Bronchial epithelial cell (primary cell): ENCODE measurements at places on chromosomes 12 and 14. TPM values are rescaled to one million over a fixed set of nuclear protein-coding genes. Genes with fewer than 3 reads are reported as not detected.

The SIX4 gene
- total RNA-seq, result 4.7 and 5.8 TPM in 2 replicates

GRCh38 chr14:103016594-103016993 is 40.8 kb downstream of the CDC42BPB start:
- no peak for DNase-seq

DNA sequence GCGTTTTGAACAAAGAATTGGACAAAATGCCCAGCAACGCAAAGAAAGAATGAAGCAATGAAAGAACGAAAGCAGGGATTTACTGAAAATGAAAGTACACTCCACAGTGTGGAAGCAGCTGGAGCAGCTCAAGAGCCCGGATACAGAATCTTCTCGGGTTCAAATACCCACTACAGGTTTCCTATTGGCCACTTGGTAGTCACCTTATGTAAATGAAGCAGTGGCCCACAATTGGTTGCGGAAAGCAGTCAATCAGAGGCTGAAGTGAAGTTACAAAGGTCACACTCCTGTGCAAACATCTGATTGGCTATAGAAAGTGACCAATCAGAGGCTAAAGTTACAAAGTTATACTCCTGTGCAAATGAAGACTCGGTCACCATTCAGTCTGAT is 15.0 kb upstream of the PPP1R13B start:
- no peak for DNase-seq

DNA sequence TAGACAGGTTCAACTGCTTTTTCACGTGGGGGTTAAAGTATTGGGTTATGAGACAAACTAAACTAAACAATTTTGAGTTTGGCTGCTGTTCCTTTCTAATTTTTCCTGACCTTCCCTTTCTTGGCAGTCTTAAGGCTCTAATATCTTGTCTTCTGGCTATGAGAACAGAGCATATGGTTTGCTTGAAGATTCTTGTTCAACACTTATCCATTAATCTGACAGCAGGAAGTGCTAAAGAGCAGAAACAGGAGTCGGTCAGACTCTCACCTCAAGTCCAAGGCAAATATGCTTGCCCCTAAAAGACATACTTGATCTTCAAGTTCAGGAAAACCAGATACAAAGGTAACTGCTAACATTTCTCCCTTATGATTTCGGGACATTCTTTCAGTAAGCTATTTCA is 52.6 kb upstream of the KCNJ8 start:
- no peak for DNase-seq

GRCh38 chr14:91008759-91009409 is 51.6 kb downstream of the RPS6KA5 start:
- DNase-seq, result peak; percentile 48

DNA sequence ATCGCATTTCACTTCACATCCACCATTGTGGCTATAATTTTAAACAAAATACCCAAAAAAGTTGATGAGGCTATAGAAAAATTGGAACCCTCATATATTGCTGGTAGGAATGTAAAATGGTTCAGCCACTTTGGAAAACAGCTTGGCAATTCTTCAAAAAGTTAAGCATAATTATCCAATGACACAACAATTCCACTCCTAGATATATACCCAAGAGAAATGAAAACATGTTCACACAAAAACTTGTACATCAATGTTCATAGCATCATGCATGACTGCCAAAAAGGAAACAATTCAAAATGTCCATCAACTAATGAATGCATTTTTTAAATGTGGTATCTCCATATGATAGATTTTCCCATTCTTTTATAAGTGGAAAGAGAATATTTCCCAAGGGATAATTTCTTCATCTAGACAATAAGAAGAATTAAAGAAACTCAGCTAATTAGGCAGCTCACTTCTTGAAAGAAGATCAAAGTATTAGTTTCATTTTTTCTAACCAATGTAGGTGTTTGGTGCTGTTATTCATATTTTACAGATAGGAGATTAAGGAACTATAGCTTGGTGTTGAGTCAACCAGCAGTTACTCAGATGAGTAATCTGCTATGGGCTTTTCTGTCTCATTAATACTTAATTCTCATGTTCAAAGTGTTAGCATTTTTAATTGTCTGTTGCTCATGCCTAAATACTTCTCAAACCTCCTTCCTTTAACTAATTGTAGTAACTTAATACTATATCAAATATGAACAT is 32.8 kb downstream of the YEATS4 start:
- DNase-seq, result peak; percentile 82

- DNase-seq, result peak; percentile 87
Measured at GRCh38 chr12:85356596-85357385, 76.8 kb downstream of the ALX1 start.

GRCh38 chr12:119211884-119212283 is 33.2 kb downstream of the HSPB8 start:
- no peak for DNase-seq
